ENCODE measurements at places on chromosomes 3 and 15.

DNA sequence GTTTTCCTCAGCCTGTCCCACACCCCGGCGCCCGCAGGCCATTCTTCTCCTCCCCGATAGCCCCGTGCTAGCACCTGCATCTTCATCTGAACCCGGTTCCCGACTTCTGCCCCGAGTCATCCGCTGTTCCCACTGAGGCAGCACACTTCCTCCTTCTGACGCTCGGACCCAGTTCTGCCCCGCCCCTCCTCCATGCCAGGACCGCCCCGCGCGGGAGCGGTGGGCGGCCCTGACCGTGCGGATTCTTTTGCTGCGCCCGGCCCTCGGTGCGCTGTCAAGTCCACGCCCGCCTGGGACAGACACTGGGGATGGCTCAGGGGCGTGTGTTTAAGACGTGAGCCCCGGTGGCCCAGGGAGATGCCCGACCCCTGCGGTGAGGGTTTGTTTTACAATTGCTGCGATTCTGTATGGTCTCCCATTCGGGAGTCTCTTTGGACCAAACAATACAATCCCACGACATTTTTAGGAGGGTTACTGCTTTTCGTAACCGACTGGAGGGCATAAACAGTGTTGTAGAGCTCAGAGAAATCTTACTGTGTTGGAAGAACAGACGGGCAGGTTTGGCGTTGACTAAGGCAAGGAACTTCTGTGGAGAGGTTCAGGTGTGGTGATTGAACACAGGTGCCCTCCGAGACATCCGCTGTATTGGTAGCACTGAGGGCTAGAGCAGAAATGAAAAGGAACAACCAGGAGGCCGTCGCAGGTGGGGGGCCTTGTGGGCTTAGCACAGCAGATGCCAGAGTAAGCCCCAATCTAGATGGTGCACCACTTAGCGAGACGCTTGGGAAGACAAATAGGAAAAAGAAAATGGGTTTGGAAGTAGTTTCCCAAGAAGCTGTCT, 716 bp downstream of the PTPN23 start:
- DNase-seq, result peak; percentile 25

- DNase-seq, result no peak
These were observed 30.9 kb downstream of the UBE3A start for GRCh38 chr15:25407950-25408349.

- peak; percentile 3 for DNase-seq
These were observed 254.1 kb upstream of the SATB1 start for GRCh38 chr3:18679238-18679637.

GRCh38 chr3:12471241-12471640, 13.0 kb upstream of the TSEN2 start:
- DNase-seq, result no peak

DNA sequence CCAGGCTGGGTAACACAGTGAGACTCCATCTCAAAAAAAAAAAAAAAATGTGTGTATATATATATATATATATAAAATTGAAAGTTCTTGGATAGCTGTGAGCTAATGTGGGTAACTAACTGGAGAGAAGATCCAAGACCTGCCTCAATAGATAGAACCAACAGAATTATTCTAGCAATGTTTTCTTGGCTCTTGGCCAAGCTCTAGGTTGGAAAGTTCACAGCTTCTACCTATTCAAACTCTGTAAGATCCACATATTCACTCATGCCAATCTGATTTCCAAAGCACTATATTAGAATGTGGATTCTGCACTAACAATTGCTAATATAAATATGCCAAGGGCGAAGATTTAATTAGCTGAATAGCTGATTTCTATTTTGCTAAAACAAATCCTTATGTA, 29.8 kb upstream of the CMTM6 start:
- no peak for DNase-seq

DNA sequence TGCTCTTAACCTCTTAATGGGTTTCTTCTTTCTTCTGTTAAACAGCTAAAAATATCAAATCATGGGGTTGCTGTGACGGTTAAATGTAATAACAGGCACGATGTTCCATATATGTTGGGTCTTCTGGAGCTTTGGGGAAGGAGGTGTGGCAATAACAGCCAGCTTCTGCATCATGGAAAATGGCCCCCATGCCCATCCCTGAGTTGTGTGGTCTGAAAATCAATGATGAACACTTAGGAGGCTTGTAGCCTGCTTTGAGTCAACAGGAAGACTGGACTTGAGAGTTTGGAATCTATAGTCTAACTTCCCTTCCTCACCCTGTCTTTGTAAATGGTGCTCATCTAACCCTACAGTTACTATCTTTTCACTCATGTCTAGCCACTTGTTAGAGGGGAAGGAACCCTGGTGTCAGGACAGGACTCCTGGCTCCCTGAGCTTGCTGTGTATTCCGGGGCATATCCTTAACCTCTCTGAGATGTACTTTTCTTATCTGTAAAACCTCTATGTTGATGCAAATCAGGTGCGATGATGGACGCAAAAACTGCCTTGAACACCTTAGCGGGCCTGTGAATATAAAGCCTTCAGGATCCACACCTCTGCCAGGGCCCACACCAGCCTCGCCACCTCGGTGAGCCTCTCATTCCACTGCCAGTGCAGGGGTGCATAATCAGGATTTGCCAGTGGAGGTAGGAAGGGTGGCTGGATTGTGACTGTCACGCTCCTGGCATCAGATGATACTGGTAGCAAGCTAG, 27.5 kb downstream of the SMAD3 start:
- no peak for DNase-seq

- no peak for DNase-seq
These were observed 28.2 kb downstream of the GJD2 start for GRCh38 chr15:34726406-34727100.

GRCh38 chr15:38486936-38487335, 33.0 kb downstream of the FAM98B start:
- no peak for DNase-seq

GRCh38 chr15:92879949-92880725, 20.0 kb upstream of the CHD2 start:
- DNase-seq, result no peak

DNA sequence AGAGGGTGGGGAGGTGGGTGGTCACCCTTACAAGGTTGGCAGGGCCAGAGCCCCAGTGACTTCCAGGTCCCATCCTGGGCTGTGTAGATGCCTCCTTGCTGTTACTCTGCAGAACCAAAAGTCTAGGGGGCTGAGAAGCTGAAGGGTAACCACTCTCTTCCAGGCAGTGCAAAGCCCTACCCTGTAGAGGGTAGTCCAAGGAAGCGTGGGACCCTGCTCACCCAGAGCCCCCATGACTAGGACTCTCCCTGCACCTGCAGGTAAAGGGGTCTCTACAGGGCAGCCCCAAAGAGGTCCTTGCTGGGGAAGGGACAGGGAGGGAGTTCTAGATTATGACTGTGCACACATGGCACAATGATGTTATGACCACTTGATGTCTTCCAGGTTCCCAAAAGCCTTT, 14.2 kb downstream of the GHRL start:
- no peak for DNase-seq

DNA sequence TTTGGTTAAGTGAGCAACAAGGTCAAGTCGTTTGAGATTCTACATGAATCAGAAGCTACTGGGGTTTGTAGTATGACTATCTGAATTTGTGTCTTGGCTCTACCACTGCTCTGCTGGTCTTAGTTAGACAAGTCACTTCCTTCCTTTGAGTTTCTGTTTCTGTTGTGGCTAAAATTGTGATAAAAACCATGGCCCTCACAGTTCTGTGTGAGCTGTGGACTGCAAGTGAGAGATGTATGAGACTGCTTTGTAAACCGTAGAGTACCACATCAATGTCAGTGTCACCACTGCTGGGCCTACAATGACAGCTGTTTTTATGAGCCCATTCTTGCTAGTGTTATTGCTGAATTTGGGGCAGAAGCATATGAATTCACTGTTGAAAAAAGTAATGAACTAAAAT, 32.7 kb downstream of the RARB start:
- no peak for DNase-seq

GRCh38 chr3:168273917-168274316, 178.2 kb upstream of the GOLIM4 start:
- no peak for DNase-seq

GRCh38 chr3:193372783-193373182, 5.8 kb downstream of the ATP13A5 start:
- no peak for DNase-seq

Measured in activated CD8-positive, alpha-beta memory T cell treated with anti-CD3 and anti-CD28 coated beads for 1 hour (primary cell).